Neural progenitor cell (in vitro differentiated cells): ENCODE measurements at places on chromosomes 11 and 22. TPM values are rescaled to one million over a fixed set of nuclear protein-coding genes. Genes with fewer than 3 reads are reported as not detected.

DNA sequence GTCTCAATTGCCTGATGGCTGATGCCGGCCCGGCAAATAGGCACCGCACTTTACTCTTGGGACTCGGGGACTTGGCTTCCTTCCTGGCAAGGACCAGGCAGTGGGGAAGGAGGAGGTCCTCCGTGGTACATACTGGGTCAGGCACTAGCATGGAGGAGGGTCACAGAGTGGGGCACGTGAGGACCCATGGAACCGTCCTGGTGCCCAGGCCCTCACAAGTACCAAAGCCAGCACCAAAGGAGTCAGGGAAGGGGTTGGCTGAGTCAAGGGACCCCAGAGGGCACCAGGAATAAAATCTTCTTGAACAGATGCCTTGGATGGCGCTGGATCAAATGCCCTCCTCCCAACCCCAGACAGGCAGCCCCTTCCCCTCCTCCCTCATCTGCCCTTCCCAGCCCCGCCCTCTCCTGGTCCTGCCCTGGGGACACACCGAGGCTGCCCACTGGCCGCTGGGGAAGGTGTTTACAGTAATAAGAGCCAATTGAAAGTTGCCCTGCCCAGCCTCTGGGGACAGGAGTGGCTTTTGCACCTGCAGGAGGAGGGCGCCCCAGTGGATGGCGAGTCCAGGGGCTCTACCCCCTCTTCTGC, 5.6 kb upstream of the CARNS1 start:
- peak; percentile 67 for DNase-seq

The CAPN1 gene
- 24.3 and 57.3 TPM in 2 replicates for total RNA-seq

DNA sequence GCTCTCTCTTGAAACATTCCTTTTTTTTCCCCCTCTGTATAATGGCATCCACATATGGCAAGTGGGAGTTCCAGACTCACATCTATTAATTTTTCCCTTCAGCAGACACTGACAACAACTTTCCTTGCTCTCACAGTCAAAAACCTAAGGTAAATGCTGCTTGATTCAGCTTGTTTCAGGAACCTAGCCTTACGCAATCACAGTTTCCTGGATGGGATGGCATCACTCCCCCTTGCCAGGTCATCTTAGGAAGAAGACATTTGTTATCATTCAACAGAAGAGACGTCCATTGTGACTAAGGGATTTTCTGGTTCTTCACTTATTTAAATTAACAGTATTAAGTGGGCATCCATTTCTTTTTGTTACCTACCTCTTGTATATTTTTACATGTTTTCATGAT, 112.0 kb upstream of the PDGFD start:
- no peak for DNase-seq

The NLRP10 gene
- not detected in 2 replicates for total RNA-seq

DNA sequence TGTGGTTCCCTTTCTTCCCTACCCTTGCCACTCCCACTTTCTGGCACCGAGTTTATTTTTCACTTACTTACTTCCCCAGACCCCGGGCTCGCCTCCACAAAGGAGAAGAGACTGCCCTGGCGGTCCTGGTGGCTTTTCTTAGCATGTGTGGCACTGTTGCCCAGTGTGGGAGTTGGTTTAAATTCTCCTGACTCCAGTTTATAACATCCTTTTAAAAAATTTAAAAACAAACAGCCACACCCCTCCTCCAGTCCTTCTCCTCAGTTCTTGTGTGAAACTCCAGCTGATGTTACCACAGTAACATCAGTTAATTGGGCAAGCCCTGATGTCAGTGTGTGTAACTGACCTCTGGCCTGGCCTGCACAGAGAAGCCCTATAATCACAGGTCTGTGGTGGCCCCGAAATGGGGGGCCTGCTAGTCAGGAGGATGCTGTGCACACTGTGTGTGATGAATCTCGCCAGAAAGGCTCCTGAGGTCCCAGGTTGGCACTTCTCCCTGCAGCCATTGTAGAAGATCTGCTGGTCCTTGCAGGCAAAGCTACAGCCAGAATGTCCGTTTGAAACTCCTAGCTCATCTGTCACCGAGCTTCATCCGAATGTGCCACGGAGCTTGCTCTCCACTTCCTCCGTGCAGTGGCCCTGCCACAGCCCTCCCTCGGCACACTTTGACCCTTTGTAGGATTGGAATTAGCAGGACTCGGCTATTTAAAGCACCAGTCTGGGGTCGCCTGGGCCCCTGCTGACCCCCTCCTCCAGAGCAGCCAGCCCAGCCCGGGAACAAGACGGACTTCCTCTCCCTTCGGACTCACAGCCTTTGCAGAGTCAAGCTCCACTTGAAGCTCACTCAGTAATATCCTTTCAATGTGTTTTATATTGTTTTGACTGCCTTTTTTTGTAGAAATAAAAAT, 7.6 kb downstream of the YDJC start:
- DNase-seq, result no peak

DNA sequence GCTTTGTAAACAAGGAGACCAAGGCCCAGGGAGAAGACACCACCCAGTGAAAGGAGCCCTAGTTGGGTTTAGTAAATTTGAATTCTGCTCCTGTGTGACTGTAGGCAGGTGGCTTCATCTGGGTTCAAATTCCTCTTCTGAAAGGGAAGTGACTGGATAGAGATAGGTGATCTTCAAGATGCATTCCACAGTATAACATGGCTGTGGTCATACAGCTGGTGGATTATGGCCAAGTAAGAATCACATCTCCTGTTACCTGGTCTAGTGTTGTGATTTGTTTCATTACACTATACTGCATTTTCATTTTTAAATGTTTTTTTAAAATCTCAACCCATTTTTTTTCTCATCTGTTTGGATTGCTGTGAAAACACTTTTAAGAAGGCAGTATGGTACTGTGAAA, 58.0 kb upstream of the PICALM start:
- DNase-seq, result no peak

DNA sequence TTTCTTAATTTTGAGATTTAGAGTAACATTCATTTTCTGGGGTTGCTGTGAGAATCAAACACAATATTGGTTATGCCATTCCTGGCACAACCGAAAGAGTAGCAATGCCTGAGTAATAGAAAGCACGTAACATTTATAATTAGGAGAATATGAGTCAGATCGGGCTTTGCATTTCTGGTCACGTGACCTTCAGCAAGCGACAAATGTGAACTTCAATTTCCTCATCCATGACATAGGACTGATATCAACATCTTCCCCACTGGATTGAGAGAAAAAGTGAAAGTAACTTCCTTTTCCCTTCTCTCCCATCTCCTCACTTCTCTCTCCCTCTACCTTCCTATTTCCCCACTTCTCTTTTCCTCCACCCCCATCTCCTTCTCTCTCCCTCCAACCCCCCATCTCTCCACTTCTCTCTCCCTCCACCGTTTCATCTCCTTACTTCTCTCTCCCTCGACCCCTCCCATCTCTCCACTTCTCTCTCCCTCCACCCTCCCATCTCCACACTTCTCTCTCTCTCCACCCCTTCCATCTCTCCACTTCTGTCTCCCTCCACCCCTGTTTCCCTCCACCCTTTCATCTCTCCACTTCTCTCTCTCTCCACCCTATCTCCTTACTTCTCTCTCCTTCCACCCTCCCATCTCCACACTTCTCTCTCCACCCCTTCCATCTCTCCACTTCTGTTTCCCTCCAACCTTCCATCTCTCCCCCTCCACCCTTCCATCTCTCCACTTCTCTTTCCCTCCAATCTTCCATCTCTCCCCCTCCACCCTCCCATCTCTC, 33.5 kb upstream of the CAT start:
- DNase-seq, result no peak

GRCh38 chr11:108596701-108597100, 3.1 kb upstream of the EXPH5 start:
- DNase-seq, result no peak

GRCh38 chr11:103488579-103488978, 379.4 kb downstream of the DYNC2H1 start:
- DNase-seq, result no peak

DNA sequence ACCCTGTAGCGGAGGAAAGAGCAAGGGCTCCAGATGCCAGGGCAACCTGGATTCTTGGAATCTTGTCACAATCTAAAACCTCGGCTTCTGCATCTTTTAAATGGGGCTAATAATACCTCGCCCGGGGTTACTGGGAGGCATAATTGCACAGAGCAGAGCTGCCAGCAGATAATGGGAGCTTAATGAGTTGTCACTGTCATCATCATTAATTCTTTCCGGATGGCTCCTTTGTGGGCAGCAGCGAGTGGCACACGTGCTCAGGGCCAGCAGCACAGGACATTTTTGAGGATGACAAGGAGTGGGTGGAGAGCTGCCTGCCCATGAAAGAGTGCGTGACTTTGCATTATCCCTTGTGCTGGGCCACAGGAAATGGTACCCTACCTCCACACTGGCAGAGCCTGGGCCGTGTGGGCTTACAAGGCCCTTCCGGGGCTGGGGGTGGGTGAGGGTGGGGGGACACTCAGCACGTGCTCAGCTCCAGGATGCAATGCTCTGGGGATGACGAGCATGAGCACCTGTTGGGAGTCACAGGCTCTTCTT, 5.7 kb downstream of the PDGFB start:
- no peak for DNase-seq

The SLC37A2 gene
- 1.4 and 3.3 TPM in 2 replicates for total RNA-seq

DNA sequence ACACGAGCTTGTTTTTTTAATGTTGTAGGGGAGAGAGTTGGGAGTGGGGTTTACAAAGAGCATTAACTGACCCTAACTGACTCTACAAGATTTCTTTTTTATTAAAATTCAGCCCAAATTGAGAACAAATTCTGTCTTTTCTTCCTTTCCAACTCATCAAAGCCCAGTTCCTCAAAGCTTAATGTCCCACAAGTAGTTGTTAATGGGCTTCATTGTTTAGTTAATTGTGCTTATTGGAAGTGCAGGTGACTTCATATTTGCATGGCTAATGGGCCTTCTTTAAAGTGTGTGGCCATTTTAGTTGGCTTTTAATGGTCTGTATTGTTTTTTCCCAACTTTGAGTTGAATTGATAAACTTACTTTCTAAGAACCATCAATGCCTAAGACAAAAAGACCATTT, 39.8 kb downstream of the MPPED2 start:
- no peak for DNase-seq

- DNase-seq, result no peak
These were observed 21.8 kb downstream of the PRR5 start for GRCh38 chr22:44723801-44724200.

DNA sequence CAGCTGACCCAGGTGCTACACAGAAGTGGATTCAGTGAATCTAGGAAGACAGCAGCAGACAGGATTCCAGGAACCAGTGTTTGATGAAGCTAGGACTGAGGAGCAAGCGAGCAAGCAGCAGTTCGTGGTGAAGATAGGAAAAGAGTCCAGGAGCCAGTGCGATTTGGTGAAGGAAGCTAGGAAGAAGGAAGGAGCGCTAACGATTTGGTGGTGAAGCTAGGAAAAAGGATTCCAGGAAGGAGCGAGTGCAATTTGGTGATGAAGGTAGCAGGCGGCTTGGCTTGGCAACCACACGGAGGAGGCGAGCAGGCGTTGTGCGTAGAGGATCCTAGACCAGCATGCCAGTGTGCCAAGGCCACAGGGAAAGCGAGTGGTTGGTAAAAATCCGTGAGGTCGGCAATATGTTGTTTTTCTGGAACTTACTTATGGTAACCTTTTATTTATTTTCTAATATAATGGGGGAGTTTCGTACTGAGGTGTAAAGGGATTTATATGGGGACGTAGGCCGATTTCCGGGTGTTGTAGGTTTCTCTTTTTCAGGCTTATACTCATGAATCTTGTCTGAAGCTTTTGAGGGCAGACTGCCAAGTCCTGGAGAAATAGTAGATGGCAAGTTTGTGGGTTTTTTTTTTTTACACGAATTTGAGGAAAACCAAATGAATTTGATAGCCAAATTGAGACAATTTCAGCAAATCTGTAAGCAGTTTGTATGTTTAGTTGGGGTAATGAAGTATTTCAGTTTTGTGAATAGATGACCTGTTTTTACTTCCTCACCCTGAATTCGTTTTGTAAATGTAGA, 1.7 kb downstream of the MALAT1 start:
- no peak for DNase-seq

DNA sequence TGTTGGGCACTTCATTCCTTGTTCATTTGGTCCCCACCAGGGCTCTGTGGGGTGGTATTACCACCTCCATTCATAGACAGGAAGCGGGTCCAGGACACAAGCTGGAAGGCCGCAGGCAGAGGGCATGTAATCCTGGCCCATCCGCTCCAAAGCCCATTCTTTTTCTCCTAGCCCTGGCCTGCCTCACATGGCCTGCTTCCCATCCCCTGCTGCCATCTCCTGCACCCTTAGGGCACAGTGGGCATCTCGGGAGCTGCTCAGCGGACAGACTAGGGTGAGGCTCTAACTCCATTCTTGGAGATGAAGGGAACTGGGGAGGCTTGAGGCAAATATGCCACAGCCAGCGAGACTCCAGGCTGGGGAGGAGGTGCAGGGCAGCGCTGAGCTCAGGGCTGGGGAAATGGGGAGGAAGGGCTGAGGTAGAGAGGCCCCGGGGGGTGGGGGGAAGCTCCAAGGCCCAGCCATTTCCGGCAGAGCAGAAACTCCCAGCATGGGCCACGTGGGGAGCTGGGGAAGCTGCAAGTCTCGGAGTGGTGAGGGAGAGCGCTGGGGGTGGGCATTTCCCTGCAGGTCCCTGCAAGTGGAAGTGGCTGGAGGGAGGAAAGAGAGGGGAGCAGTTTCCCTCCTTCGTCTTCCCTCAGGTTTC, 14.3 kb upstream of the BCL9L start:
- DNase-seq, result peak; percentile 16

- DNase-seq, result no peak
These were observed 473.5 kb downstream of the MIAT start for GRCh38 chr22:27130906-27131305.

The GLB1L2 gene
- 2.0 and 5.5 TPM in 2 replicates for total RNA-seq
